Stimulated activated CD8-positive, alpha-beta memory T cell treated with anti-CD3 and anti-CD28 coated beads, Interleukin-15, amount 100 ng/mL, for 24 hours (primary cell): ENCODE measurements at places on chromosomes 1 and 21.

GRCh38 chr1:84644472-84644871, 45.8 kb downstream of the SSX2IP start:
- DNase-seq: no peak

GRCh38 chr1:64242895-64243756, 39.7 kb downstream of the UBE2U start:
- DNase-seq: no peak

GRCh38 chr1:203320591-203321272, 15.4 kb downstream of the BTG2 start:
- no peak for DNase-seq

DNA sequence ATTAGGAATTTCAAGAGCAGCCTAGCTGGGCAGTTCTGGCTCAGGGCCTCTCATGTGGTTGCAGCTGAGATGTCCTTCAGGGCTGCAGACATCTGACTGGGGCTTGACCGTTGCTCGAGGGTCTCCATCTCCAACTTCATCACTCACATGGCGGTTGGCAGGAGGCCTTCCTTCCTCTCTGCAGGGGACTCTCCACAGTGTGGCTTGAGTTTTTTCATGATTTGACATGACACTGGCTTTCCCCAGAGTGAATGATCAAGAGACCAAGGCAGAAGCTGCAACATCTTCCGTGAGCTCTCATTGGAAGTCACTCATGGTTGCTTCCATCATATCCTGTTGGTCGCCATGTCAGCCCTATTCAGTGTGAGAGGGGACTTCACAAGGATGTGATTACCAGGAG, 74.6 kb downstream of the RUNX3 start:
- no peak for DNase-seq

- DNase-seq: no peak
Measured at GRCh38 chr1:103859721-103860120, 110.0 kb downstream of the AMY1C start.

- no peak for DNase-seq
Measured at GRCh38 chr1:74812180-74812541, 79.2 kb downstream of the TYW3 start.

DNA sequence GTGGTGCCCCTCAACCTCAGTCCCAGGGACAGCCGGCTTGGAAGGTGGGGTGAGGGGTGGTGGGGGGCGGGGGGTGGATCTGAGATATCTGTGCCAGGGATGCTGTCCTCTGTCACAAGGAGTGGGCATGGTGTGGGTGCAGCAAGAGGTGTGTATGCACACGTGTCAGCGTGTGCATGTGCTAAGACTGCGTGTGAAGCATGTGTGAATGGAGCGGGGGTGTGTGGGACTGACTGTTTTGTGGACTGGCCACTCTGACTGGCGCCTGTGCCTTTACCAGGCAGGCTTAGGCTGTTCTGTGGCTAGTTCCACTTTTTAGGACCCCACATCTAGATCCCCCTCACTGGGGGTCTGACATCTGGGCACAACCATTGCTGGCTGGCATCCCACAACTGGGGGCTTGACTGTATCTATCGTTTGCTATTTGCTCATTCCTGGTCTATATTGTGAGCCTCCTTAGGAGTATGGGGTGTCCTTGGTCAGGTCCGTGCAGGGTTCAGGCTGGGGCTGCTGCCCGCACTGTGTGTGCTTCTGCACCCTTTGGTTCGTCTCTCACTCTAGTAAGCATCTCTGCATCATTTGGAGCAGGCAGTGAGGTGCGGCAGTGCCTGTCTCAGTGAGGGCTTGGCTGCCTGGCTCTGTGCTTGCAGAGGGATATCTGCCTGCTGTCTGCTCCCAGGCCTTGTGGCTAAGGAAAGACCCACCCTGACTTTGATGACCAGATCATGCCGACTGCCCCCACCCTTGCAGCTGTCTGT, 1.9 kb downstream of the AMPD2 start:
- no peak for DNase-seq

DNA sequence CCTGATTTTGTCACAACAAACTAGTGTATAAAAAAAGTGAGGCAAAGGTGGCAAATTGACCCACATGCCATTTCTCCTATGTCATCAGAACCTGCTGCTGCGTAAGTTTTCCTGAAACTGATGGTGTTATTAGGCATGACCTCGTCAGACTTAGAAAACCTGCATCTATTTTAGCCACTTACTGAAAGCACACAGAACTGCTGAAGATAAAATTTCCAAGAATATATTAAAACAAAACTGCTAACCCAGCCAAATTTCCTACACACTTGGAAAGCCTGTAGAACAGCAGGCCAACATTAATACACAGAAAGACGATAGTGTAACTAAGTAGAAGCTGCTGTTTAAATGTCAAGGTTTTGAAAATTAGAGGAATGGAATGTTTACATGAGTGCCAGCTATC, 674.5 kb upstream of the CXADR start:
- DNase-seq: no peak

- no peak for DNase-seq
Measured at GRCh38 chr1:204746838-204747442, 61.4 kb upstream of the LRRN2 start.

DNA sequence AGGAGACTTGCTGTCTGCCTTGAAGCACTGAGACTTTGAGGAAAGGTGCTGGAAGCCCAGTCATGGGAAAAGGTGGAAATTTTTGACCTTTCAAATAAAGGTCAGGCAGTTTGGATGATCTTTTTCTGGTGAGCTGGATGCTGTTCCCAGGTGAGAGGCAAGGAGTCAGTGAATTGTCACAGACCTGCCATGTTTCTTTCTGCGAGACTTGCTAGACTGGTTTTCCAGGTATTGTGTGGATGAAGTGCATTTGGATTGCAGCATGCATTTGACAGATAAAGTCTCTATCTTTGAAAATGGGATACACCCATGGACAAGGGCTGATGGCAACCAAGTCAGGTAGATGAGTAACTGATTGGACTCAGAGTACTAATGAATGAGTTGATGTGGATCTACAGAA, 65.7 kb upstream of the NHLH2 start:
- no peak for DNase-seq

DNA sequence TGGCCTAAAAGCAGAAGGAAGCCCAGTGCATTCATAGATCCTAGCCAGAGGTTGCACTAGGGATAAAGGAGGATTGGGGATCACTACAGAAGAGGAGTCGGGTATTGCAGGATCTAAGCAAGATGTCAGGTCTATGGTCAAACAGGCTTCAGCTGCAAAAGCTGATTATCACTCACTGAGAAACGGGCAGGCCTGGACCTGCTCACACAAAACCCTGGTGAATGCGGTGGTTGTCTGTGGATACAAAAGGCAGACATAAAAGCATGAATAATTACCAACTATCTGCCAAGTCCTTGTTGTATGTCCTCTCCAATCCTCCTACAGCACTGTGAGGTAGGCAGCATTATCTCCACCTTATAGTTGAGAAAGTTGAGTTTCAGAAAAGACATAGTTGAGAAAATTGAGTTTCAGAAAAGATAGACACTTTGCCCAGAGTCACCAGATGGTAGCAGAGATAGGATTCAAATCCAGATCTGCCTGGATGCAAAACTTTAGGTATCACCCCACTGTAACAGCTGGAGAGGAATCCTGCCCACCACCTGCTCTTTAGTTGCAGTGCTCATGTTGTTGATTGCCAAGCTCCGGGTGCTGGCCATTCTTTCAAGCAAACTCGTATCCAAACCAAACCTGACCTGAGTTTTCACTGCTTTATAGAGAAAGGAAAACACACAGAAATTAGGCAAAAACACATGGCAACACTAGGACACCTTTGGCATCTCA, 49.6 kb upstream of the HOOK1 start:
- no peak for DNase-seq

DNA sequence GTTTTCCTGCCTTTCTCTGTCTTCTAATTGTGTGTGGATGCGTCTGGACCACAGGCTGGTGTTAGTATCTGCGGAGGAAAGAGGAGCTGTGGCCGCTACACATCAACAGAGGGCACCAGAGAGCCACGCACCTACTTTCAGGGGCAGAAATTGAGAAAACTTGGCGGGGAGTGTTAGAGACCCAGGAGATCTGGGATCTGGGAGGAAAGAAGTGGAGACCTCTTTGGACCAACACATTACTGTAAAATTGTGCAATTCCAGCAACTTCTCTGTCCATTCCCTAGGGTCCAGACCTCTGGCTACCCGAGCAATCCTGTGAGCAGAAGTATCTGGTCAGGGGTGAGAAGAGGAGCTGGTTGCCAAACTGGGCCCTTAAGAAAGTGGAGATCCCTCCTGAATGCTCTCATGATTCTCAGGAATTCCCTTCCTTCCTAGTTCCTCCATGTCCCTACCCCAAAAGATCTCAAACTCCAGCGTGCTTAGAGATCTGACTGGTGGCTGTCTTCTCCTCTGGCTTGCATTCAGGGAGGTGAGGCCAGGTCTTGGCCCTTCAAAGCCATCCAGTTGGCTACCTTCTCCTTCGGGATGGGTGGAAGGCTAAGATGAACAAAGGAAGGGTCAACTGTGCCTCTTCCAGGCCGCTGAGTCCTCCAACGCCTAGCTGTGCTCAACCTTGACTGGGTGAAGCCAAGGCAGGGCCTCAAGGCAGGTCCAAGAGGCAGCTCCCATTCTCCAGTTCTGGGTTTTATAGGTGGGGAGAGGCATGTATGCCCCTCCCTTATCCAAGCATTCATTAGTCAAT, 1.2 kb upstream of the KIRREL1 start:
- no peak for DNase-seq

- DNase-seq: no peak
Measured at GRCh38 chr21:33058957-33059356, 11.0 kb upstream of the OLIG1 start.

DNA sequence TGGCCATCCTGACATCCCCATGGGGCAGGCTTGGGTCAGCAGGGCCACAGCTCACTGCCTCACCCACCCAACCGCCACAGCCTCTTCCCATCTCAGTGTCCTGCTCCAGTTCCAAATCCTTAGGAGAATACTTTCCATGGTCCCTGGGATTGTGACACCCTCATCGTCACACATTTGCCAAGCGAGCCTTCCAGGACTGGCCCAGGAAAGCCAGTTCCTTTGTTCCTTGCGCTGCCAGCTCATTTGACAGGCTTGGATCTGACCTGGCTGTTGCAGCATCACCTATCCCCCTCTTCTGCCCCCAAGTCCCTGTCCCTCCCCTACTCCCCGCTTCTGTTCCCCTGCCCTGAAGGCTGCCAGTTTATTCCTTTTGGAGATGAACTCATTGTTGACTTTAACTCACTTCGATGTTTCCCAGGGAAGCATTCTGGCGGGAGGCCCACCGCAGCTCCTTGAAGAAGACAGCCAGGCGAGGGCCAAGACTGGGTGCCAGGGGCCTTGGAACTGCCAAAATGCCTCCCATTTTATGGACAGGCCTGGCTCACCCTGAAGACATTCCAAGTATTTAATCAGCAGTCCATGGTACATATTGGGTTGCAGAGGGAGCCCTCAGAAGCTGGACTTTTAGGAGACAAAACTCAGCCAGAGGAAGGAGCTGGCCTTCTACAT, 10.2 kb upstream of the GNL2 start:
- no peak for DNase-seq

- DNase-seq: no peak
Measured at GRCh38 chr1:180793451-180793850, 119.2 kb upstream of the KIAA1614 start.
